ENCODE measurements at places on chromosomes 16 and 17. TPM values are rescaled to one million over a fixed set of nuclear protein-coding genes. Genes with fewer than 3 reads are reported as not detected.

GRCh38 chr16:2532494-2533141, 1.4 kb upstream of the CEMP1 start:
- DNase-seq, result peak; percentile 63

- DNase-seq, result no peak
Observed at GRCh38 chr17:38656959-38657823, 17.6 kb downstream of the EPOP start.

DNA sequence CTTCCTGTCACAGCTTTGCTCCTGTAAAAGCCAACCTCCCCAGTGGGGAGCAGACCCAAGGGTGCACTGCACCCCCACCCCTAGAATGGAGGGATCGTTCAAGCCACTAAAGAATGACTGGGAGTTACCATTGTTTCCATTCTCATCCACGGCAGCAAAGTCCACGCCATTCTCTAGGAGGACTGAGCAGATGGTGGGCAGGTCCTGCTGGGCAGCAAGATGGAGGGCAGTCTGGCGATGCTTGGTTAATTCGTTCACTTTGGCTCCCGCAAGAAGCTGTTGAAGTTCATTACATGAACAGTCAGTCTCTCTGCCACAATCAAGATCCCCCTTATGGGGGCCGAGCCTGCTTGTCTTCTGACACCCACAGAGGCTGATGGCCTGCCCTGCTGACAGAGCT, 30.8 kb downstream of the CYB5D2 start:
- no peak for DNase-seq

GRCh38 chr17:49722066-49722465, 14.3 kb upstream of the SLC35B1 start:
- DNase-seq, result no peak

DNA sequence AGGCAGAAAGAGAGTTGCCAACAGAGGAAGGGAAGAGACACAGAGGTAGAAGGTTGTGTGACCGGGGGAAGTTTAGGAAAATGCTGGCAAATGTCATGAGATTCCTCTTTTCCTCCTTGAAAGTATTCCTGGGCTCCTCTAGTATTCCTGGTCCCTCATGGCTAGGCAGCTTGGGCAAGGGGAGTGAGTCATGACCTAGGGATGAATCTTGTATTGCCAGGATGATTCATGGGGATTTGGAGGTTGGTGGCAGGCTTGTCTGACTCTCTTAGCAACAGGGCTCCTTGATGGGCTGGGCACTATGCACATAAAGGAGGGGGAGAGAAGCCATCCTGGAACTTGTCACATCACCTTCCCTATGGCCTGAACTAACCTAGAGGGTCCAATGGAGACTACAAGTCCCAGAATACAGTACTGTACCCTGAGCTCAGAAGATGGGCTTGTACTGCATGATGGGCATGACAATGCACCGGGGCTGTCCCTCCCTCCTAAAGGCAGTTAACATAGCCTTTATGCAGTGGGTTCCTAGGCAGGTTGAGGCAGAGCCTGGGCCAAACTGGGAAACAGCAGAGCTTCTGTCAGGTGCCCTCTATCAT, 2.1 kb upstream of the SEZ6 start:
- no peak for DNase-seq

DNA sequence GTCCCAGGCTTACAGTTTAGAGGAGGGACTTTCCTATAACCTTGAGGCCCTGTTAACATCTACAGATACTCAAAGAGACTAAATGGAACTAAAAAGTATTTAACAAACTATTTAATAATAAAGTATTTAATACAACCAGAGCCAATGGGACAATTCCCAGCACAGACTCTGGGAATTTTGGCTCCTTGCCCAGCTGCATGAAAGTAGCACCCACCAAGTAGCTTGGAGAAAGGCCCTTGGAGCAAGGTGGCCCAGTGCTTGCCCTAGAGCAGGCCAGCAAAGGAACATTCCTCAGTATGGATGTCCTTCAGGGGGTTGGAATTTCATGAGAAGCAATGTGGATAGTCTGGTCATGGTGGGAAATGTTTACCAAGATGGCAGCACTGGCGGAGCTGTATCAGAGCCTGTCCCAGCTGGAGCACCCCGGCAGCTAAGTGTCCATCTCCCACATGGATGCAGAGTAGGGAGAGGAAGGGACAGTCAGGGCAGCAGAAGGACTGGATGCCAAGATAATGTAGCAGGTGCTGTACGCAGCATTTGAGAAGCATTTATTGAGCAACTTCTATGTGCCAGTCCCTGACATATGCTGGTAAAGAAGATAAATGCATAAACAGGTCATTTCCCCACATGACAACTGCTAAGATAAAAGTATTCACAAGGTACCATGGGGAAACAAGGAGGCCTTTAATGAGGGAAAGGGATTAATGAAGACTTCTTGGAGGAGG, 5.2 kb upstream of the SMARCD2 start:
- DNase-seq, result no peak

- peak; percentile 12 for DNase-seq
Observed at GRCh38 chr16:51002881-51003490, 148.1 kb downstream of the SALL1 start.

GRCh38 chr17:5826384-5826783, 242.1 kb upstream of the NLRP1 start:
- no peak for DNase-seq

GRCh38 chr17:80428796-80429195, 13.8 kb downstream of the ENDOV start:
- no peak for DNase-seq

- no peak for DNase-seq
Observed at GRCh38 chr17:12646761-12647422, 18.8 kb upstream of the MYOCD start.

GRCh38 chr17:58531661-58532554, 17.5 kb upstream of the MTMR4 start:
- DNase-seq, result peak; percentile 53

GRCh38 chr17:69228576-69228975, at the start of gene ABCA10:
Gene ABCA10, minus strand, starts transcription at chr17:69228824. Its CDS starts 3,466 bp downstream, at chr17:69225358.
- no peak for DNase-seq

DNA sequence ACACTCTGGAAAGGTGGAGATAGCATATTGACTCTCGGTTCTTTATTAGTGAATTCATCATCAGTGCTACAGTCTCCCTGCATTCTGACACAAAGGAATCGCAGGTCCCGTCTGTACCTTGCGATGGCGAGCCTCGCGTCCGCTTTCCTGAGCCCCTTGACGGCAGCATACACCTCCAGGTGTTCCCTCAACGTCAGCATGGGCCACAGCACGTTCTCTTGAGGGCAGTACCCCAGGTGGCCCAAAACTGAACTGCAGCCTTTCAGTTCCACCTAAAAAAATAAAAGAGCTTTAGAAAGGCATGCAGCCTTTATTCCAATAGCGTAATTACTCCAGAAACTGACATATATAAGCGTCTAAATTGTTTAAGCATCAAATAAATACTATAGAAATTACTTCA, 24.2 kb upstream of the ABCA9 start:
- no peak for DNase-seq

DNA sequence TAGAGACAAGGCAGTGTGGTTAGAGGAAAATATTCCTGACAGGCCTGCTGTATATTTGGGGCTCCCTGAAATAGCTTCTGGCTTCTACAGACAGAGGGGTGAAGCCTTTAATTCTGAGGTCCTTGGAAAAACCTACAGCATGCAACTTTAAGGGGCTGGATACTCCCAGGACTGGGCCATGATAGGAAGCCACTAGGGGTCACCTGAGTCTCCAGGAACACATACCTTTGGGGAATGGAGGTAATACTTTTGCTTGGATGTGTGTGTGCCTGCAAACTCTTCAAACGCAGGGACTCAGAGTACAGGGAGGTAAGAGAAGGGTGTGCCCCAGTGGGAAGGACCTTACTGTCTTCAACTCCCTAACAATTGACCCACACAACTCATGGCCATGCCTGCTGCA, 4.1 kb downstream of the ASIC2 start:
- no peak for DNase-seq

DNA sequence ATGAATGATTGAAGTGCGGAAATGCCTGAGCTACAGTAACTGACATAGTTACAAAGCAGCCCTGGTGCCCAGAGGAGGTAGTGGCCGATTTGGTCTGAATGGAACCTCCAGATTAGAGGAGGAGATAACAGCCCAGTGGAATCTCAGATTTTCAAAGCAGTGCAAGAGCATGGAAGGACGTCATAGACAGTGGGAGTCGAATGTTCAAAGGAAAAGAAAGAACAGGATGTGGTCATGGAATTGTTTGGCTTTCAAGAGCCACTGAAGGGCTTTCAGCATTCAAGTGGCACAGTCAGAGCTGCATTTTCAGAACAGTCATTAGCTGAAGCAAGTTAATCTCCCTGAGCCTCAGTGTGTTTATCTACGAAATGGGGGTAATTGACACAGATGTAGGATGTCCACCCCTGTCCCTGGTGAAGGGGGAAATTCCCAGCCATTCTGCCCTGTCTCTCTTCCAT, 104.6 kb upstream of the CACNG3 start:
- no peak for DNase-seq

- no peak for DNase-seq
Observed at GRCh38 chr17:10211666-10212065, 13.3 kb upstream of the GAS7 start.

DNA sequence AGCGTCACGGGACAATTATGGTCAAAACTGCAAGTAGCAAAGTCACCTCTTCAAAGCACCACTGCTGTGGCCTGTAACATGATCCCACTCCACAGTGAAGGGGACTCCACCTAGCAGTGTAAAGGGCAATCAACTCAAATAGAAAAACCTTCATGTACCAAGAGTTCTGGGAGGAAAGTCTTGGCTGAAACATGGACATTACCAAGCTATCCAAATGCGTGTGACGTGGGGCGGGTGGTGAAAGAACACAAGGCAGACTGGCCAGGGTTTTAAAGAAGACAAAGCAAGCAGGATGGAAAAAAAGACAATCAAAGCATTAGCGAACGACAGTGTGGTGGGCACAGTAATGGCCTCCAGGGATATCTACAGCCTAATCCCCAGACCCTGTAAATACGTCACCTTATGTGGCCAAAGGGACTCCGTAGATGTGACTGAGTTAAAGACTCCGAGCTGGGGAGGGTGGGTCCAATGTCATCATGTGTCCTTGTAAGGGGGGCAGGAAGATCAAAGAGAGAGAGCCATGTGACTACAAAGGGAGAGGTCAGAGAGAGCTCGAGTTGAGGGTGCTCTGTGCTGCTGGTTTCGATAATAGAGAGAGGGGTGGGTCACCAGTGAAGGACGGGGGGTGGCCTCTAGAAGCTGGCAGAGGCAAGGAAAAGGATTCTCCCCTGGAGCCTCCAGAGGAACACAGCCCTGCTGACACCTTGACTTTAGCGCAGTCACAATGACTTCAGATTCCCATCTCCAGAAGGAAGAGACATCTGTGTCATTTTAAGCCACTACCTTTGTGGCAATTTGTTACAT, 6.0 kb downstream of the HSDL1 start:
- DNase-seq, result no peak

GRCh38 chr16:12362482-12363458, 386.2 kb downstream of the SNX29 start:
- peak; percentile 71 for DNase-seq

DNA sequence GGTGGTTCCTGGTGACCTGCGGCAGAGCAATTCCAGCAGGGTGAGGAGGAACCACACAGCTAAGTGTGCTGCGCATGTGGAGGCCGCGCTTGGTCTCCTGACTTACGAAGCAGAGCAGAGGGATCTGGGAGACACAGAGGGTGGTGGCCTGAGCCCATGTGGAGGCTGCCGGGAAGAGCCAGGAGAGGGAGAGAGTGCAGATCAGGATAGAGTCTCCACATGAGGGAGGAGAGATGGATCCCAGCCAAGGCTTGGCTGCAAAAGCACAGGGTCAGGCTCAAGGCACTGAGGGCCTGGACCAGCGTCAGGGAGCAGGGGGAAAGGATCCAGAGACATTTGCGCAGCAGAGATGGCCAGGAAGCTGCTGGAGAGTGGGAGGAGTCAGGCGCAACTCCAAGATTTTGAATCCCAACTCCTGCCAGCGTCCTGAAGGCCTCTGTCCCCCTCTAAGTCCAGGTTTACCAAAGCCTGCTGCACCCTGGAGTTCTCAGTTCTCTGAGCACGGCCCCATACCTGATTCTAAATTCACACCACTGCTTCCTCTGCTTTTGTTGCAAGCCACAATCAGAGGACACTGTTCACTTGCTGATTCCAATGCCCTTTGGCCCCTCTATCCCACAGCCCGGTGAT, 11.3 kb upstream of the MLLT6 start:
- peak; percentile 96 for DNase-seq

DNA sequence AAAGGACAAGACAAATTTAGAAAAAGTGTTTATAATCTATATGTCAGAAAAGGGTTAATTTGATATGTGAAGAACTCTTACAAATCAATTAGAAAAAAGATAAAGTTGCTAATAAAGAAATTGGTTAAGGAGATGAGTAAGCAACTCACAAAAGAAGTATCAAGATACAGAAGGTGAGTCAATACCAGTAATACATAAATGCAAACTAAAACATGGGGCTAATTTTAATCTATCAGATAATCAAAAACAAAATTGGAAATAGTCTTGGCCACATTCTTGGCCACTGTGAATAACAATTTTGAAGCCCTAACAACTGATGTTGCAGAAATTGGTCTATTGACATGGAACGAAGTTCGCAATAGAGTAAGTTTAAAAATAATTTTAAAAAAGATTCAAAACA, 6.8 kb downstream of the DHRS7C start:
- no peak for DNase-seq

DNA sequence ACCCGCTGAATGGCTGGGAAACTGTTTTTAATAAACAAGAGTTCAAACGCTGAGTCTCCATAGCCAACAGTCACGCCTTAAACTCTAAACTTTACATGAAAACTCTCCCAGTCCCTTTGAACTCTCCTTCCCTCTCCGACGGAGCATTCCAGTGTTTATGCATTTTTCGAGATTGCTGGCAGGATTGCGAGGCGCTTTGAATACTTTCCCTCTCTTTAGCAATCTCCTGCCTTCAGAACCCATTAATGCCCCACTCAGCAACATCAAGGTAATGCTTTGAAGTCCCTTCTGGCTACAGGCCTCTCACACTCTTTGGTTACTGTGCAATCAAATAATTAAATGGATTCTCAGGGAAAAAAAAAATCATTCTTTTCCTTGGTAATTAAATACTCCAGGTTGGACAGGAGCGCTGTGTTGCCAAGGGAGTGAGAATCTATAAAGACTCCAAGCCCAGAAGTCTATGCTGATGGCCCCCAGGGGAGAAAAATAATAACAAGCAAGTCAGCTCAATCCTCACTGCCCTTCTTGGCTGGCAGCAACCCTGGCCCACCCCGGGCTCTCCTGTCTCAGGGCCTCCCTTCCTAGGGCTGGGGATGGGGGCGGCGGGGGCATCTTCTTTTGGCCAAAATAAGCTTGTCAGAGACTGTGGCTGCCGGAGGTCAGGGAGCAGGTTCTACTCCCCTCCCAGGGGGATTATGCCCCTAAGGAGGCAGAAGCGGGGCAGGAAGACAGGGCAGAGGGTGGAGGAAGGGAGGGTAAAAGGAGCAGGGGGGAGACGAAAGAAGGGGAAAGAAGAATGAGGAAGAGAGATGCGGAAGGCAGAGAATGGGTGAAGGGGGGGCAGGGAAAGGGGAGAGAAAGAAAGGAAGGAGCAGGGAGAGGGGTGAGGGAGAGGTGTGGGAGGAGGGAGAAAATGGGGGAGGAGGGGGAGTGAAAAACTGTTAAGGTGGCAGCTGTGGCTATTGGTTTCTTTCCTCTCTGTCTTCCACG, 45.2 kb downstream of the AXIN2 start:
- no peak for DNase-seq

- DNase-seq, result no peak
Observed at GRCh38 chr17:42429726-42430447, 6.8 kb upstream of the CAVIN1 start.

The GOT2 gene
- total RNA-seq, result 620 TPM

The CPD gene
- 28.2 TPM for total RNA-seq

The NXPH3 gene
- 4.4 TPM for total RNA-seq

The LPCAT2 gene
- 7.2 TPM for total RNA-seq

The PTX4 gene
- not detected for total RNA-seq

The USP32 gene
- total RNA-seq, result 27.5 TPM

The GRB7 gene
- 0.44 TPM for total RNA-seq

The GJC1 gene
- 25.9 TPM for total RNA-seq

All from heart right ventricle (tissue), 16 donors.